ENCODE measurements at places on chromosomes 11 and 22.

- no peak for DNase-seq
Observed at GRCh38 chr11:94563848-94564467, 3.2 kb upstream of the PIWIL4 start.

- peak; percentile 46 for DNase-seq
Observed at GRCh38 chr22:20771918-20772625, 1.8 kb upstream of the SERPIND1 start.

- DNase-seq: no peak
Observed at GRCh38 chr22:20095521-20095920, 15.5 kb downstream of the DGCR8 start.

GRCh38 chr11:82527081-82527584 lies 206.5 kb downstream of the FAM181B start:
- no peak for DNase-seq

DNA sequence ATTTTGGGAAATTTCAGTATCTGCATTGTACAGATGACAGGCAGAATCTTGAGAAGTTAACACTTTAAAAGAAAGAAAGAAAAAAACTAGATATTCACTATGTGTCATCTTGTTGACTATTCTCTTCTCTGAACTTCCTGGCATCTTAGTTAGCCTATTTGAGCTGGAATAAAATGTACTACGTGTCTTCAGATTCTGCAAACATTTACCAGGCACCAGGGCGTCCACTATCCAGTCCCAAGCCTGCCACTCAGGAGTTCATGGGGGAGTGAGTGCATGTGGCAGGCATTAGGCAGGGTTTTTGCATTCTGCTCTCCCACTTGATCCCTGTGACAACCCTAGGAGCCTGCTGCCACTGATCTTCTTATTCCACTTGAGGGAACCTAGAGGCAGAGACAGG lies 25.0 kb downstream of the TIMP3 start:
- DNase-seq: peak; percentile 13

- DNase-seq: no peak
Observed at GRCh38 chr11:64165481-64165841, 452 bp downstream of the MACROD1 start.

DNA sequence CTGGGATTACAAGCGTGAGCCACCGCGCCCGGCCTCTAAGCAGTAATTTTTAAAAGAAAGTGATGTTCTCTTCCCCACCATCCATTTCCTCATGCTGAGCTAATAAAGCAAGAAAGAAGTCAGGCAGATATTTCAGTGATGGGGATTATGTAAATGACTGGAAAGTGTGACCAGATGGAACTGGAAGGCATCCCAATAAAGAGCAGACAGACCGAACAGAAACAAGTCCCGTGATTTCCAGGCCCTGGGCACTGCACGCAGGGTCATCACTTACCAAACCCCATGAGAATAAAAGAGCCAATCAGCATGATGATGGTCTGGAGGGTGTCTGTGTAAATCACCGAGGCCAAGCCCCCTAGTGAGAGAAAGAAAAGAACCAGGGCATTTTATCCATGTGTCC lies 18.2 kb downstream of the SLC5A4 start:
- DNase-seq: no peak

DNA sequence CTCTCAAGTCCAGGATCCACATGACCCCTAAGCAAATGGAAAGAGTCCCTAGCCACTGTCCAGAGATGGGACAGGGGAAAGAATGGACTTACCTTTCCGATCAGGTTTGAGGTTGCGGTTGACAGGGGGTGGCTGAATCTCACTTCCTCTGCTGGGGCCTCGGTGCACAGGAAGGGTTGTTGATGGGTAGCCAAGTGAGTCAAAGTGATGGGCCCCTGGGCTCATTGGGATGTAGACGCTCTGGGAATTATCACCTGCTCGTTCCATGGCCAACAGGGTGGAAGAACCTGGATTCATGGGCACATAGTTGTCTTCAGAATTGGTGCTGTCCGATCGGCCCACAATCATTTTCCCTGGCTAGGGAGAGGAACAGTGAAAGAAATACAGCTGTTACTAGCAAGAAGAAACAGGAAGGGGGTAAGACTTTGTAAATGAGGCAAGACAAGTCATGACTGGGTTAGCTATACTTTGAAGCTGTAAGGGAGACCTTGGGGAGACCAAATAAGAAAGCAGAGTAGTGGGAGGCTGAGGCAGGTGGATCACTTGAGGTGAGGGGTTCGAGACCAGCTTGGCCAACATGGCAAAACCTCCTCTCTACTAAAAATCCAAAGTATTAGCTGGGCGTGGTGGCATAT lies 34.7 kb downstream of the USP35 start:
- no peak for DNase-seq

- DNase-seq: peak; percentile 54
Observed at GRCh38 chr11:128886406-128887124, 4.6 kb upstream of the KCNJ5 start.

DNA sequence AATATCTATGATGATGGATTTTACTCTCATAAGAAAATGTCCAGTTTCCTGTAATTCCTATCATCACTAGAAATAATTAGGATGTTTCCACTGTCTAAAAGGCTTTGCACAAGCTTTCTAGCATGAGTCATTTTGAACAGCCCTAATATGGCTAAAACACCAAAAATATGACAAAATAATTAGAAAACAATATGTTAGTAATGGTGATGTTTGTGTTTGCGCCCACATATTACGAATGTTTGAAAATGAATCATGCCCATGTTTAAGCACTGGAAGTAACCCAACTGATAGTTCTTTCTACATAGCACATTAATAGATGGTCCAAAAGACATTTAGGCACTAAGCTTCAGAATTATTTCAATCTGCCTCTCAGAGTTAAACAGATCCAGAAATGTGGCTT lies 96.0 kb downstream of the TRPC6 start:
- DNase-seq: no peak

DNA sequence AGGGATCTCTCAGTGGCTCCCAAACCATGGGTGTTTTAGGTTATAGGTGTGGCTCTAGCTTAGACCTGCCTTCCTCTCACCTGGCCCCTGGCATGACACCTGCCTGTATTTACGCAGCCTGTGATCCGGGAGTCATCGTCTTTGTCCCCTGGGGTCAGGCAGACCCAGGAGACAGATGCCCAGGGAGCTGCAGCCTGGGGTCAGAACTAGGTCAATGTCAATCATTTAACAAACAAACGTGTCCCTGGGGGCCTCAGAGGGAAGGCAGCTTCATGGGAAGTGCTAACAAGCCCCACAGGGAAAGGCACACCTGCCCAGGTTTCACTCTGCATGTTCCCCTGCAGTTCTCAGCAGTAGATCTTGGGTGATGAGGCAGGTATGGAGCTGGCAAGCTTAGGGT lies 12.0 kb downstream of the BACE1-AS start:
- DNase-seq: no peak

GRCh38 chr11:123253223-123253622 lies 58.2 kb upstream of the CLMP start:
- no peak for DNase-seq

GRCh38 chr11:720642-721246 lies 14.7 kb downstream of the EPS8L2 start:
- peak; percentile 91 for DNase-seq

DNA sequence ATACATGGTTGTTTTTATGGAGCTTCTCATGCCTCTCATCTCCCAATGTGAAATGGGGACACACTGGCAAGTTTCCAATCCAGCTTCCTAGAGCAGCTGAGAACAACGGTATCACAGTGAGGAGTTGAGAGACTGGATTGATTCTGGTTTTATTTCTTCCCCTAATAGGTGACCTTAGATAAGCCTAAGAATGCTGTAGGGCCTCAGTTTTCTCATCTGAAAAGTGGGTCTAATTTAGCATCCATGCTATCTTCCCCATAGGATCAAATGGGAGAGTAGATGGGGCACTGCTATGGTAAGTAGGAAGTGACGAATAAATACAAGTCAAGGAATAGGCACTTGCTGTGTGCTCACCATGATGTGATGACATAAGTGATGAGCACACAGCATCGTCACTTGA lies 61.1 kb upstream of the PHOX2A start:
- DNase-seq: no peak

GRCh38 chr11:11421509-11421908 lies 68.5 kb upstream of the CSNK2A3 start:
- DNase-seq: peak; percentile 45

DNA sequence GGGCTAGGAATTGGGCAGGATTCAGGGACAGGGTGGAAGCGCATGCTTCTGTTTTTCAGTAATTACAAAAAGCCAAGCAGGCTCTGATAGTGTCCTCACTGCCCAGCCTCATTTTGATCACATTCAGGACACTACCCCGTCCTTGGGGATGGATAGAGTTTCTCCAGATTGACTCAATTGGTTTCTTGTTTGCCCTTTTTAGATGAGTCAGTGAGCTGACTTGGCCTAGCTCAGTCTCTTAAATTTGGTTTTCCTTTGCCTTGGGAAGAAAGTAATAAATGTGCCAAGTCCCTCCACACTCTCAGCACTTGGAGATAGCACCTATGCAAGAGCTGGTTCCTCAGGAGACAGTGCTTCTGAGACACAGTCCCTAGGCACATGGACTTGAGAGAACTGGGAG lies 25.5 kb downstream of the DKK3 start:
- DNase-seq: no peak

DNA sequence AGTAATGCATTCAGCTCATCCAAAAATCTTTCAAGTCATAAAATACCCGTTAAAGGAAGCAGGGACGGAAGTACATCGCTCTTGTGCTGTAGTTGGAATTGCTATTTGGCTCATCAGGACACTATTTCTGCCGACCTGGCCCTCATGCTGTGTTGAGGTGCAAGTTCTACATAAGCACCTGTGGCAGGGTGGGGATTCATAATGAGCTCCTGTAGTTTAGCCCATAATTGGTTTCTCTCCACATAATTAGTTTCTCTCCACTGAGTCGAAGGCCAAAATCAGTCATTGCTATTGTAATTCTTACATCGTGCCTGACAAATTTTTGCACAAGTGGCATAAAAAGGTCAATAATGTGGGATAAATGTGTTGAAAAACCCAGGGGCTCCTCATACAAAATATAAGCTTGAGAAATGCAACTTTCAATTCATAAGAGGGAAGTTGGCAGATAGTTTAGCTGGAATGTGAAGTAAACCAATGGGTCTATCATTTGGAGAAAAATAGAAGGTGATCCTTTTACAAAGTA lies 14.9 kb upstream of the ISX start:
- DNase-seq: no peak

DNA sequence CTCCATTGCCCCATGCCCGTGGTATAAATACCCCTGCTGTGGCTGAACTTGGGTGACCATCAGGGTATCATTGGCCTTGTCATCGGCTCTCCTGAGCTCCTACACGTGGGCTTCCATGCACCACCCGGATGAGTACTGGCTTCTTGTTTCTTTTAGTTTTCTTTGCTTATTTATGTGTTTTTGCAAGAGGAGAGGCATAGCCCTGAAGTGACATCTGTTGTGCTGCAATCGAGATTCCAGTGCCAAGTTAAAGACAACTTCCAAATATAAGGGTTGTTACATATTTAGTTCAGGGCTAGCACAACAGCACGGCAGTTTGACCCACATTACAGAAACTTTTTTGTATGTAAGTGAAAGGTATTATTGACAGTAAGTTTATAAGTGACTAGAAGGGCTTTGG lies 1087.1 kb downstream of the TBC1D22A start:
- no peak for DNase-seq

DNA sequence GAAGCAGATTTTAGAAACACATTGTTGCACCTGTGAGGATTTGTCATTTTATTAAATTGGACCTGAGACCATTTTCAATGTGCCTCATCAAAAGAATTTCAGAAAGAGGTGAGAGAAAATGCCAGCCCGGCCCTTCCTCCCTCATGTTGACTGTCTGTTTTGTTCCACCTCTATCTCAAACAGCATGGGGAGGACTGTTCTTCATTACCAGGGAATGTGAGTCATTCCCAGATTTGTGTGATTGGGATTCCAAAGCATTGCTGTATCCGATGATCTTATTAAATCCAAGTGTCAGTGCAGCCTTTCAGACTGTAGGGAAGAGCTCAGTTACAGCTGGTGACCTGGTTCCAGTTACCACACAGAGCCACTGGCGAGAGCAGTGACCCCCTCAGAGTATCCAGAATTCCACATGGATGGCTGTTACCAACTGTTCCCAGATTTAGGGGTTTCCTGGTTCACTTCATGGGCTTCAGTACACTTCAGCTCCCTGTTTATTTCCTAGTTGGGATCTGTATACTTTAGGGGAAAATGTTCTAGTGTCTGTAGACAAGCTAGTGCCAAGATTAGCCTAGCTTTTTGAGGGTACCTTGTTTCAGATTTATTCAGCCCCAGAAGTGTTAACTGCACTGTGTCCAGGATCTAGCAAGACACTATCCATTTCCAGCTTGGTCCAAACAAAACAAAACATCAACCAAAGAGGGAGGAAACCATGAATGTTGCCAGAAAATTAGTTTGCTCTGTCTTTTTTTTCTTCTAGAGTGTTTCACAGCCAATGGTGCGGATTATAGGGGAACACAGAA lies 20.9 kb downstream of the KREMEN1 start:
- DNase-seq: no peak

GRCh38 chr11:35798423-35798822 lies 135.8 kb downstream of the TRIM44 start:
- no peak for DNase-seq

DNA sequence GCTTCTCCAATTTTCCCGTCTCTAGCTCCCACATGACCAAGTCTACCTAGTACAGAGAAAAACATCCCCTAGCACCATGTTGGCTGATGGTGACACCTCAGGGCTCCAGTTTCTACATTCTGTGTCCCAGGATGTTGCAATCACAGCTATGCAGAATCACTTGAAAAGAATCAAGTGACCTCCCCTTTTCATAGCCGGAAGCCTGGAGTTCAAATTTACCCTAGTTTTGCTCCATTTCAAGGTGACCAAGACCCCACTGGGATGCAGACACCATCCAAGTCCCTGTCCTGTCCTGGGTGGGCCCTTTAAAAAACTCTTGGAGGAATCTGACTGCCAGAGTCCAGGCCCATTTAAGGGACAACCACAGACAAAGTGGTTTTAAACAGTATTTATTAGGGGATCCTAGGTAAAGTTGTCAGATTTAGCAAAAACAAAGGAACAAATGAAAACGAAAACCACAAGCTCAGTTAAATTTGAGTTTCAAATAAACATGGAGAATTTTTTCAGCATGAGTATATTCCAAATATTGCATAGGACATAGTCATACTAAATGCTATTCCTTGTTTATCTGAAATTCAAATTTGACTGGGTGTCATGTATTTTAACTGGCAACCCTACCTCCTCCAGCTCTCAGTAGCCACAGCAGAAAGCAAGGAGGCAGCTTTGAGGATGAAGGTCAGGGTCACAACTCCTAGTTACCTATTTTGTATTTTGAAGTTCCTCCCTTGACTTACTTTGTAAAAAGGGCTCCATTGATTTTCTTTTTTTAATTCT lies 52.4 kb downstream of the MIAT start:
- no peak for DNase-seq

- no peak for DNase-seq
Observed at GRCh38 chr11:6587360-6587953, 16.0 kb downstream of the RRP8 start.

Data from neural progenitor cell (in vitro differentiated cells).